B cell (primary cell): ENCODE measurements at places on chromosomes 11 and 22. TPM values are rescaled to one million over a fixed set of nuclear protein-coding genes. Genes with fewer than 3 reads are reported as not detected.

- DNase-seq, result no peak
Measured at GRCh38 chr11:31069447-31070205, 299.9 kb downstream of the DCDC1 start.

GRCh38 chr11:83427501-83427900 lies 141.3 kb upstream of the CCDC90B start:
- no peak for DNase-seq

The TSPAN18 gene
- 1.6 and 2.0 TPM in 2 replicates for total RNA-seq

- DNase-seq, result no peak
Measured at GRCh38 chr22:44301039-44301438, 11.7 kb downstream of the SHISAL1 start.

The INSC gene
- 0.10 TPM in 1 of 2 replicates, not detected in the other for total RNA-seq

DNA sequence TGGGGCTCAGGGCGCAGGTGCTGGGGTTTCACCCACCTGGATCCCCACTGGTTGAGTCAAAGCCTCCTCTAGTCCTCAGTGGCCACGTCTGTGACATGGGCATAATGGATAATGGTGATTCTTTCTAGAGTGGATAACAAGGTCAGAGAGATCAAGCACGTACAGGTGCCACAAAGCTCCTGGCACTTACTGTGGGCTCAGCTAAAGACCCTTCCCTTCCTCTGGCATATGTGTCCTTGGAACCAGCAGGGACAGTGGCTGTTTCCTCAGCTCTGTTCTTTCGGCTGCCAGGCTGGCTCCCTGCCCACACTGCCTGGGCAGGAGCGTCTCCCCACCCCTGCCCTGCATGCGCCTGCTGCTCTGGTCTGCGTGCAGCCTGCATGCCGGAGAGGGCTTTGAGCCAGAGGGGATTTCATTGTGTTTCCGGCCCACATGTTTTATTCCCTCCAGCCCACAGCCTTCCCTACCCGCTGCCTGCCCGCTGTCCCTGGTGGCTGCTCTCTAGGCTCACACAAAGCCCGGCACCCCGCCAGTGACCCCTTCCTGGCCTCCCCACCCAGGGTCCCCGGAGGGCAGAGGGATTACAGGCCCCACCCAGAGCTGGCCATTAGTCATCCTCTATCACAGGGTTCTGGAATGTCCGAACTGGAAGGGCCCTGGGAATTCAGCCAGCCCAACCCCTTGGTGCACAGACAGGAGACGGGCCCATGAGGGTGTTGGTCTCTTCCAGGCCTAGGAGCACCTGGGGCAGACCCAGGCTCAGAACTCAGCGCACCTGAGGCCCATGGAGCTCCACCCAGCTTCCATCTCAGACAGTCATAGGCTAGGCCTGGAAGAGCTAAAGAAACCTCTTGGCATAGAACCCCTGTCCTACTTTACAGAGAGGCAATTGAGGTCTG lies 55.3 kb upstream of the GCAT start:
- DNase-seq, result no peak

DNA sequence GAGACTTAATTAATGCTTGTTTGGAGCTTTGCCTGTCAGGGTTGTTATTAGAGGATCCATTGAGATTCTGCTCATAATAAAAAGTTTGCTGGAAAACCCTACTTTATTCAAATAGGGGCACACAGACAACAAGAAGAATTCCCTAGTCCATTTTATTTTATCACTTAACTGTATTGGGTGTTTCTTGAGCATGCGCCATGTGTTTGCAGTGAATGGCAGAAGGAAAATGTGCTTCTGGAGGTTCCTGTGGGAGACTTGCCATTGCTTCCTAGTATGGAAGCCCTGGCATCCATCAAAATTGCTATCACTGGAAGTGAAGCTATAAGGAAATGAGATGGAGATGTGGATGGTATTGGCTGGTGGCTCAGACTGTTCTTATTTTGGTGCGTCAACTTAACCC lies 106.6 kb upstream of the GALNT18 start:
- DNase-seq, result no peak

The TRPC6 gene
- not detected in 2 replicates for total RNA-seq

The GSTT2B gene
- not detected in 2 replicates for total RNA-seq

DNA sequence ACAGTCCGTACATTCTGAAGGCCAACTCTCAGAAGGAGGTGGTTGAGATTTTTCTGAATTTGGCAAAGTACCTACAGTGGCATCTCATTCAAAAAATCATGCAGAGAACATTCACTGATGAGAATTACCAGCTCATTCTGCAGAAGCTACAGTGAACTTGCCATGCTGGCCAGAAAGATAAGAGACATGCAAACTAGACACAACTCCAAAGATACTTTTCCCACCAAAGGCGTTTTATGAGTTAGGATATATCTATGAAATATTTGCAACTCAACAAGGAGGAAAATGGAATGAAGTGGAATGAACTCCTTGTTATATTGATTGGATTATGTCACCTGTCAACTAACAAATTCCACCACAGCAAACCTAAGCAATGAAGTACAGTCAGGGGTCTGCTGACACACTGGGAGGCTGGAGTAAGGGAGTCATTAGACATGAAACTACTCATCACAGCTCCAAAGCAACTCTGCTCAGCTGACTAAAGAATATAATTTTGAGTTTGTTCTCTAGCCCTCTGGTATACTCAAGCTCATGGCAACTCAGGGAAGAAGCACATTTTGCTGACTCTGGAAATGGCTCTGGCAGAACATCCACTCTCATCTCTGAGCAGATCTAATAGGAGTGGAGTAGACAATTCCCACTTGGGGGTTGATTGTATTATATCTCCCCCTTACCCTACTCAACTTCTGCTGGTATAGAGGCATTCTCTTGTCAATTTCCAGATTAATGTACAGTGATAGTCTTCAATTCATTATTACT lies 22.9 kb downstream of the MAML2 start:
- DNase-seq, result no peak

DNA sequence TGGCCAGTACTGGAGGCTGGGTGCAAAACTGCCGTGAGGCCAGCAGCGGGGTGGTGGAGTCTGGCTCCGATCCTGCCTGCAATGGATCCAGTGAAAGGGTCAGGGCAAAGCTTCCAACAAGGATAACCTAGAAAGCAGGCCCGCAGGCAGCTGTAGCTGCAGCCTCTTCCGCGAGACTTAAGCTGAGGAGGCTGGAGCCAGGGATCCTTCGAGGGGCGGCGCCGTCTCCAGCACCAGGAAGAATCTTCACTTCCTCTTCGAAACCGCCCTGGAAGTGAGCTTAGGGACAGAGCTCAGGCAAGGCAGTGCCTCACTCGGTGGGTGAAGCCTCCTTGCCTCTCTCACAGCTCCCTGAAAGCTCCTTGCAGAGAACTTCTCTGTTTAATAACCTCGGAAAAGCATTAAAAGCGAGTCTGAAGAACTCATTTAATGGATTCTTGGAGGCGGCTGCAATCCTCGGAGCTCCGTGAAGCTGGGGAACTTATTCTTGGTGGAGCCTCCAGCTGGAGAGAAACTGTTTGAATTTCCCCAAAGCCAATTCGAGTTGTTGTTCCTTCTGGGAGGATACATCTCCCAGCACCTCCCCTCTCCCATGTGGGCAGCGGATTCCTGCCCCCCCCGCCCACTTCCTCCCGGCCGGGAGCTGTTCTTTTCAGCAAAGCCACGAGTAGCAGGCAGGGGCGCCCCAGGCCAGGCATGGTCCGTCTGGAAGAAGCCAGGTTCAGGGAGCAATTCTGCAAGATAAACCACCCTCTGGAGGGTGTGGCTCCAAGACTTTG lies 169.9 kb downstream of the CTTN start:
- no peak for DNase-seq

The OVOL1 gene
- 0.15 and 0.17 TPM in 2 replicates for total RNA-seq

DNA sequence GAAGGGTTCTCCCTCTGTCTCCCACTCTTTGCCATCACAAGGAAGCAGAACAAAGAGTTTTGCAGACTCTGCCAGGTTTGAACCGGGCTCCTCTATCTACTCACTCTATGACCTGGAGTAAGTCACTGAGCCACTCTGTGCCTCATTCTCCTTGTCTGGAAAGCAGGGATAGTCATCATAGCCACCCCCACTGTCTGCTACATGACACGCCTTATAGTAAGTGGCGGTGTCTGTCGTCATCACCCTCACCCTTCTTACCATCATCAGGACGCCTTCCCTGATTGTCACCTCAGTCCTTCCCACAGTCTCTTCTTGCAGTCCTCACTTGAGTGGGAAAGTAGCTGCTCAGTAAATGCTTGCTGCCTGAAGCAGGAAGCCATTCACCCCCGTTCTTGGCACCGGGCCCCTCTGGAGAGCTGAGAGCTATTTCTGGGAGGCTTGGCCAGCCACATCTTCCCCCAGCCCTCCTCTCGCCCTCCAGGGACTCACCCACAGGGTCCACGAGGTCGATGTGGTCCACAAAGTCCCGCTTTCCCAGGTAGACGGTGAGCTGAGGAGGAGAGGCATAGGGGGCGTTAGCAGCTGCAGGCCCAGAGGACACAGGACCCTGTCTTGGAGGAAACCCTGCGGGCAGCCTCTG lies 46.4 kb downstream of the TPBGL start:
- no peak for DNase-seq

The SLC22A6 gene
- total RNA-seq, result not detected in 2 replicates

GRCh38 chr22:36546092-36546804 lies 17.3 kb upstream of the EIF3D start:
- DNase-seq, result peak; percentile 67

GRCh38 chr11:110081462-110082376 lies 11.5 kb upstream of the ZC3H12C start:
- DNase-seq, result no peak

DNA sequence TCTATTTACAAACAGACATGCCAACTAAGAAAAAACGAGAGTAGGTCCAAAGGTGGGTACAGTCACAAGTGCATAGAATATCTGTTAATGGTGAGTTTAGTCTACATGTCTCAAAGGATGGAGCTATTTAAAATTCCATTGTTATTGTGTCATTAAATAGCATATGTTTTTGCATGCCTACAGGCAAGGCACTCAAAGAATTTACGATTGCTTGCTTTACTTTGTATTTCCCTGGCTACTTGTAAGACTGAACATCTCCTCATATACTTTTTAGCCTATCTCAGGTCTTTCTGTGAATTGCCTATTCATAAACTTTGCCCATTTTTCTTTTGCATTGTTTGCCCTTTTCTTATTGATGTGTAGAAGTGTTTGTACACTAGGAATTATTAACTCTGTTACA lies 39.7 kb downstream of the DEUP1 start:
- no peak for DNase-seq

DNA sequence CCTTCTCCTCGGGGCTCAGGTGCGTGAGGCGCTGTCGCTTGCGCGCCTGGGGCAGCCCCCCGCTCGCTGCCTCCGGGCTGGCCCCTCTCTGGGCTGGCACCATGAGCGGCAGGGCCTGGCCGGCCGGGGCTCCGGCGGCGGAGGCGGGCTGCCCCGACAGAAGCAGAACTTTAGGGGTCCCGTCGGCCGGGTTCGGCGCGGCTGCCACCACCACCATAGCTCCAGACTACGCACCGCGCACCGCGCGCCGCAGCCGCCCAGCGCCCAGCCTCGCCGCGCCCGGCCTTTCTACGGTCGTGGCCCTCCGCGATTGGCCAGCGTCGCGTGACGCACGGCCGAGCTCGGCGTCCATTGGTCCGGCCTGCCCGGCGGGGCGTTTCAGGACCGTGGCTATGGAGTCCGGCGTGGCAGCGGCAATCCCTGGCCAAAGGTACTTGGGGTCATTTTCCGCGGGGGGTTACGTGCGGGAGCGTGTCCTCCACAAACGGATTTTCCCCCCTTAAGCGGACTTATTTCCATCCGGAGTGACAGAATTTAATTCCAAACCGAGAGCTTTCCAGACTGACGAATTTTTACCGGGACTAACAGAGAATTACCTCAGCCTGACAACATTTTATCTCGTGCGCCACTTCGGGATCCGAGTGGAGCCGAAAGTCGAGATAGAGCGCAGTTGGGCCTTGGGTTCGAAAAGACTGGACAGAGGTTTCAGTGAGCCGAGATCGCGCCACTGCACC lies at the start of gene XBP1:
Gene XBP1 (minus strand): TSS at position 262 of the 734 bp plus-strand sequence.
- DNase-seq, result peak; percentile 94

- DNase-seq, result no peak
Measured at GRCh38 chr11:19258641-19259230, 18.0 kb upstream of the E2F8 start.

- DNase-seq, result no peak
Measured at GRCh38 chr11:85903406-85903805, 48.2 kb downstream of the CCDC83 start.

- peak; percentile 63 for DNase-seq
Measured at GRCh38 chr11:72684236-72684912, 10.2 kb upstream of the PDE2A start.

- no peak for DNase-seq
Measured at GRCh38 chr11:69286374-69287371, 7.3 kb upstream of the MYEOV start.

DNA sequence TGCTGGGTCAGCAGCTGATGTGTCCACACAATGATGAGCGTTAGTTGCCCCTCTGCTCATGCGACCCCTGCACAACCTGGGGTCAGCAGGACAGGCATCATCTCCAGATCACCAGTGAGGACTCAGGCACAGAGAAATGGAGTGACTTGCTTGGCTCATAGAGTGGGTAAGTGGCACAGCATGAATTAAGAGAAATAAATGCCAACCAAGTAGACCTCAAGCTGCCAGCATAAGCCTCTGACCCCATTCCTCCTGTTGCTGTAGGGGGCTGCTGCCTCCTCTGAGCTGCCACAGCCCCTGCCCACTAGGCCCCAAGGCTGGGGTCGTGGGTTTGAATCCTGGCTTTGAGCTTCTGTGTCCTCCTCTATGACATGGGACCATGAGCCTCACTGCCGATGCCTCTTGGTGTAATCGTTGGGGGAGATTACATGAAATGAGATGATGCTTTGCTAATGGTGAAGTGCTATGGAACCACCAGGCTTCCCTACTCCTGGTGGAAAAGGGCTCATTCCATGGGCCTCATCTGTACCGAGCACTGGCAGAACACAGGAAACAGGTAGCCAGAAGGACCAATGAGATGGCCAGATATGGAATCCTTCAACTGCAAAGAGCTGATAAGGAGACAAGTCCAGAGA lies 33.6 kb downstream of the LRRC32 start:
- DNase-seq, result no peak

- DNase-seq, result peak; percentile 29
Measured at GRCh38 chr22:42994917-42995562, 19.9 kb downstream of the PACSIN2 start.

GRCh38 chr22:35409783-35410662 lies 10.1 kb downstream of the MCM5 start:
- peak; percentile 96 for DNase-seq
